LHCN-M2 (cell line): ENCODE measurements at places on chromosomes 3 and 15.

DNA sequence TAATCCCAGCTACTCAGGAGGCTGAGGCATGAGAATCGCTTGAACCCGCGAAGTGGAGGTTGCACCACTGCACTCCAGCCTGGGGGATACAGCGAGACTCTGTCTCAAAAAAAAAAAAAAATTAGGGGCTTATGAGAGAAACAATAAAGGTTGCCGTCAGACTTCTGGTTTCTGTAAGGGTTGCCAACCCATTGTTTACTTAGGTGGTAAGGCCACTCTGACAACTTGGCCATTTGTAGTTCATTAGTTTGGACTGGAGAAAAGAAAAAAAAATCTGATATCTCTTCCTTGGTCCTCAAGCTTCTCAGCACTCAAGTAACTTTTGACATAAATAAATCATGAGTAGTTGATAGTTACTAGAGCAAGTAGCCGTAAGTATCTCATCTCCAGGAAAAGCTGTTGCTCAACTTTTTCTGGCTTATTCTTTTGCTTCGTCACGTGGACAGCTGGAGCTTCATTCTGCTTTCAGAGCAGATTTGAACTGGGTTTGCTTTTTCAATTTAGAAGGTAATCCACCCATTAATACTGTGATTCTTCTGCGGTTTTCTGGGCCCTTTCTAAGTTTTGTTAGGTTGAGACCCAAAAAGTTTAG is 9.4 kb downstream of the SNX1 start:
- peak; percentile 52 for DNase-seq

DNA sequence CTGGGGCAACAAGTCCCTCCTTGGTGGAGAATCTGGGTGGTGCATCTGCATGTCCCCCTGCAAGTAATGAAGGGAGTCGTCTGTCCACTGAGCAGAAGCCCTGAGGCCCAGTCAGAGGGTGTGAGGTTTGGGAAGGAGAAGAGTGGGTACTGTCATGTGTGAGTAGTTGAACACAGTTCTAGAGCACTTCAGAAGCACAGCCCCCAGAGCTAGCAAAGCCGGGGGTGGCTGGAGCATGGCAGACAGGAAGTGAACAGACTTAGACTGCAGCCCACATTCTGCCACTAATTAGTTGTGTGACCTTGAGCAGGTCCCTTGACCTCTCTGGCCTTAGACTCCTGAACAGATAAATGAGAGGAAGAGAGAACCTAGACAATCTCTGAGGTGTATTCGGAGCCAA is 207.6 kb downstream of the UACA start:
- DNase-seq = no peak

- no peak for DNase-seq
These were observed 52.4 kb downstream of the TSC22D2 start for GRCh38 chr3:150460484-150460883.

- DNase-seq = no peak
These were observed 9.8 kb downstream of the GP5 start for GRCh38 chr3:194389269-194389668.

DNA sequence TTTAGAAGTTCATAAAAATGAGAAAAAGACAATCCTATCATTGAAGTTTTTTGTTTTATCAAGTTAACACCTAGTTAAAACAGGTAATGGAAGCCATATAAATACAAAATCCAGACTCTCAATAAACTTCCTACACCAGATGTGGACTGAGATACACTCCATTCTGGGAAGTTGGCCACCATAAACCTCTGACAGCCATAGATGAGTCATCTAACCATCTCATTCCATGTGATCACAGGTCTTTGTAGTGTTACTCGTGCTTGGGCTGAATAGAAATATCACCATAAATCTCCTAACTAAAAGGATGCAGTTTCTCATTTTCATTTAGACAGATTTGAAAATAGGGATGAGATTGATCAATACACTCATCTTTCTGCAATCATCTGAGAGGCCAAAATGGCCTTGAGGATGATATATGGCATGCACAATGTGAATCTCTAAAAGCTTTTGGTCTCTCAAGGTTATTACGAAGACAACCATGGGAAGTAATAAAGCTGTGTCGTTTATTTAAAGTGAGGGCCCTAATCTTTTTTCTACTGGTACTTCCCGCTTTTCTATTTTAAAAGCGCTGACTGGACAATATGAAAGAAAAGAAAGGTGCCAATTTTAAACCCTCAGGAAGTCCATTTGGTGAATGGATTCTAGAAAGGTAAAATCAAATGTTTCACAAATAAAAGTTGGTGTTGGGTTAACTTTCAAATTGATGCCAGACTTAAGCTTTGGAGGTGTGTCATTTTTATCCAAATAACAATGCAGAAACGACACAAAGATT is 155.5 kb downstream of the POLR2M start:
- peak; percentile 81 for DNase-seq

DNA sequence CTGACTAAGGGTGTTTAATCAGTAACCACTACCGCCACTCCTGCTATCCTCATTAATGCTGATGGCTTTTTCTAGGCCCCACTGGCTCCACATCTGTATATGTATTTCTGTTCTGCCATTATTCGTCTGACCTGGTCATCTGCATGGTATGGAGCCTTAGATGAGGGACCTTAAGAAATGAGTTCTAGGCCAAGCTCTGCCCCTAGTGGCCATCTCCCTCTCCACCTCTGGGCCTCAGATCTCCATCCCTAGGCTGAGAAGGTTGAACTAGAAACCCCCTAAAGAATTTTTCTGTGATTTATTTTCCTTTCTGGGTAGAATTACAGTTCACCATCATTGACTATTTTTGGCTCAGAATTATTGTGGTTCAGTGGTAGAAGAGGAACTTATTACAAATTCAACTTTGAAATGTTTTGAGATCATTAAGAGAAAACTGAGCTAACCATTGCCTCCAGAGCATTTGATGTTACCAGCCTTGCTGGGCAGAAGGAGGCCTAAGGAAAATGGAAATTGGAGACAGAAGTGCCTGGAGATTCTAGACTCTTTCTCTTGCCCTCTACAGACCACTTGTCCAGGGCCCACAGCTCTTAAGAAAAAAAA is 325.2 kb upstream of the NR2E3 start:
- DNase-seq = peak; percentile 13
